ENCODE measurements at places on chromosomes 11 and 22.

DNA sequence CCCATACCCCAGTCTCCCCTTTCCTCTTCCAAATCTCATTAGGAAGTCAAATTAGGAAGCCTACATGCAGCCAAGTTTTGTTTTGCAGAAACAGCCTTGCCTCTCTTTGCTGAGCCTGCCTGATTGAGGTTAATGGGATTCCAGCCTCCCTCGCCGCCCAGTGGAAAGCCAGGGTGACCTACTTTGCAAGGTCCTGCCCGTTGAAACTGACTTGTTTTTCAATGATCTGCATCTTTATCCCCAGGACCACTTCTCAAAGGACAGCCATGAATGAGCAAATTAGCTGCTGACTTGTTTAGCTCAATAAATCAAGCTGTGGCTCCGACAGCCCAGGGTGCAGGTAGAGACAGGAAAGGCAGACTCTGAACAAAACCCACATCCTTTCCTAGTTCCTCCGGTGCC lies 110.4 kb downstream of the RRAS2 start:
- DNase-seq = no peak

DNA sequence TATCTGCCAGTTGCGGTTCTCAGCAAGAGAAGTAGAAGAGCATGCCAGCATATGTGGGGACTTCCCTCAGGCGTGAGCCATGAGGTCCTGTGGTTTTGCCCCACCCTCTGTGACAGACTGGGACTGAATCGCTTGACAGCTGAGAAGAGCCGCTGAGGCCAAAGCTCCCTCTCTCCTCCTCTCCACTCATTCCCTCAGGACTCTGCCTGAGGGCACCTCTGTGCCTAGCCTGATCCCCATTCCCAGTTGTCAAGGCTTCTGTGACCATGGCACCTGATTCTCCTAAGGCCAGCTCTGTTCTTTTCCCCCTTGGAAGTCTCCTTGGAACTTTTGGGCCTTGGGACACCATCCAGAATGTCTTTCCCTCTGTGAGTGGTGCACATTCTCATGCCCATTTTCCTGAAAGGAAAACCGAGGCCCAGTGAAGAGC lies 27.0 kb downstream of the ART5 start:
- DNase-seq = peak; percentile 16

GRCh38 chr22:39353346-39353745 lies 3.6 kb downstream of the SYNGR1 start:
- no peak for DNase-seq

GRCh38 chr22:32313532-32313931 lies 44.1 kb upstream of the RFPL3 start:
- no peak for DNase-seq

GRCh38 chr11:6027501-6027900 lies 3.1 kb downstream of the OR56A1 start:
- DNase-seq = no peak

- no peak for DNase-seq
These were observed 12.9 kb downstream of the RELT start for GRCh38 chr11:73389134-73389525.

DNA sequence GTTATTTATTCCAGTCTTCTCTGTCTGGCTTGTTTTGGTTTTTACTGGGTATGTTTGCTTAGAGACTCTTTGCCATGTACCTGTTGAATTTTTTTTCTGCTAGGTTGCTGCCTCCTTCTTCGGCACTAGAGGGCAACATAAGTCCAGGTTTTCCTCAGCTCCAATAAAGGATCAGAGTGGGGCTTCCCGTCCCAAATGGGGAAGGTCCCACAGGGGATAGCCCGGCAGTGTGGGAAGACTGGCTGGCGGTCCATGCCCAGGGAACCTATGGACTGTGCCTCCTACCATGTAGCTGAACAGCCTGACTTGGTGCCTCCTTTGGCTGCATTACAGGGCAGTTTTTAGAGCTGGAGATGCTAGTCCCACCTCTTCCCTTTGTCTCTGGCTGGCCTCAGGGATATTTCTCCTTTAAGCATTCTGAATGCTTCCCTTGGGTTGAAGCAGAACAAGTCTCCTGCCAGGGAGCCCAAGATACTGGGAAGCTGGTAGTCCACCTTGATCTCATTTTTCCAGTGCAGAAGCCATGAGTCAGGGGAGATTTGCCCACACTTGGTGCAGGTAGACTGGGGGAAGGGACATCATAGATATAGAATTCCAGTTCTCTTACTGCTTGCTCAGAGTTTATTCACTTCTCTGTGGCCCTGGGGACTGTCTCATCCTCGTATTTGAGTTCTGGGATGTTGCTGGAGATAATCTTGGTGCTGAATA lies 60.2 kb downstream of the BRD1 start:
- peak; percentile 82 for DNase-seq

DNA sequence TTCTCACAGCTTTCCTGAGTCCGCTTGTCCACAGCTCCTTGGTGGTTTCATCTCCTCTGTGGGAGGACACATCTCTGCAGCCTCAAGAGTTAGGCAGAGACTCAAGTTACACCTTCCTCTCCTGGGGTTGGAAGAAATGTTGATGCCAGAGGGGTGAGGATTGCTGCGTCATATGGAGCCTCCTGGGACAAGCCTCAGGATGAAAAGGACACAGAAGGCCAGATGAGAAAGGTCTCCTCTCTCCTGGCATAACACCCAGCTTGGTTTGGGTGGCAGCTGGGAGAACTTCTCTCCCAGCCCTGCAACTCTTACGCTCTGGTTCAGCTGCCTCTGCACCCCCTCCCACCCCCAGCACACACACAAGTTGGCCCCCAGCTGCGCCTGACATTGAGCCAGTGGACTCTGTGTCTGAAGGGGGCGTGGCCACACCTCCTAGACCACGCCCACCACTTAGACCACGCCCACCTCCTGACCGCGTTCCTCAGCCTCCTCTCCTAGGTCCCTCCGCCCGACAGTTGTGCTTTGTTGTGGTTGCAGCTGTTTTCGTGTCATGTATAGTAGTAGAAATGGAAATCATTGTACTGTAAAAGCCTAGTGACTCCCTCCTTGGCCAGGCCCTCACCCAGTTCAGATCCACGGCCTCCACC lies 11.7 kb downstream of the RASD2 start:
- peak; percentile 65 for DNase-seq

- no peak for DNase-seq
These were observed 109.1 kb upstream of the TIMP3 start for GRCh38 chr22:32692371-32692770.

GRCh38 chr11:117409511-117409910 lies 81.9 kb downstream of the CEP164 start:
- no peak for DNase-seq
